Mesenteric fat pad (tissue), 1 donor: ENCODE measurements at places on chromosomes 13 and 19. TPM values are rescaled to one million over a fixed set of nuclear protein-coding genes. Genes with fewer than 3 reads are reported as not detected.
A peak's percentile ranks its signal among the peaks of the same experiment; 100 is the strongest.

- DNase-seq = no peak
Observed at GRCh38 chr13:81957121-81957520, 1616.2 kb upstream of the SPRY2 start.

DNA sequence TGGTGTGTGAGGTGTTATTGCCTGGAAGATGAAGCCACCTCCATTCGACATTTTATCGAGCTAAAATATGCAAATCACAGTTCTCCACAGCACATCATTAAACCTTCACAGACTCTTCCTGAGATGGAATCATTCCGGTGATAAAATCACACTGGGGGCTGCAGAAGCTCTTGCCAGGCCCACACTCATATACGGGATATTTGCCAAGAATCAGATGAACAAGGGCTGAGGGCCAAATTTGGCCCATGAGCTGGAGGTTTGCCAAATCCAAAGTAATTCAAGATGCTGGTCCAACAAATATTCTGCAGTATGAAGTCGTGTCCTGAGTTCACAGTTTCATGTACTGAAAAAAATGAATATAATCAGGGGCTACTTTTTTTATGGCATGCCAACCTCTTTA, 16.7 kb upstream of the RXFP2 start:
- no peak for DNase-seq

- DNase-seq = no peak
Observed at GRCh38 chr19:55535173-55535964, 1.6 kb downstream of the SBK2 start.

- no peak for DNase-seq
Observed at GRCh38 chr13:27607125-27607524, 13.2 kb downstream of the LNX2 start.

- no peak for DNase-seq
Observed at GRCh38 chr13:105612541-105612940, 922.9 kb downstream of the EFNB2 start.

Gene DMKN
- 3.1 TPM for total RNA-seq

Gene OR7D2
- not detected for total RNA-seq

Gene CHERP
- total RNA-seq = 34.3 TPM

DNA sequence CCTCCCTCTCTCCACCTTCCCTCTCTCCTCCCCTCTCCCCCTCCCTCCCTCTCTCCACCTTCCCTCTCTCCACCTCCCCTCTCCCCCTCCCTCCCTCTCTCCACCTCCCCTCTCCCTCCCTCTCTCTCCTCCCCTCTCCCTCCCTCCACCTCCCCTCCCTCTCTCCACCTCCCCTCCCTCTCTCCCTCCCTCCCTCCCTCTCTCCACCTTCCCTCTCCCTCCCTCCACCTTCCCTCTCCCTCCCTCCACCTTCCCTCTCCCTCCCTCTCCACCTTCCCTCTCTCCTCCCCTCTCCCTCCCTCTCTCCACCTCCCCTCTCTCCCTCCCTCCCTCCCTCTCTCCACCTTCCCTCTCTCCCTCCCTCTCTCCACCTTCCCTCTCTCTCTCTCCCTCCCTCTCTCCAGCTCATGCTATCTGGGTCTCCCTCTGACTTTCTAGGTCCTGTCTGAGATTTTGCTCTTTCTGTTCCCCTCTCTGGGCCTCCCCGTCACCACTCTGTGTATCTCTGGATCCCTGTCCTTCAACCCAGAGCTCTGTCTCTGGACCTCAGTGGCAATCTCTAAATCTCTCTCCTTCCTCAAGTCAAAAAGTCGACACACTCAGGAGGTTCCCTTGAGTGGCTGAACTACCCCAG, 3.5 kb upstream of the CNOT3 start:
- DNase-seq = no peak

DNA sequence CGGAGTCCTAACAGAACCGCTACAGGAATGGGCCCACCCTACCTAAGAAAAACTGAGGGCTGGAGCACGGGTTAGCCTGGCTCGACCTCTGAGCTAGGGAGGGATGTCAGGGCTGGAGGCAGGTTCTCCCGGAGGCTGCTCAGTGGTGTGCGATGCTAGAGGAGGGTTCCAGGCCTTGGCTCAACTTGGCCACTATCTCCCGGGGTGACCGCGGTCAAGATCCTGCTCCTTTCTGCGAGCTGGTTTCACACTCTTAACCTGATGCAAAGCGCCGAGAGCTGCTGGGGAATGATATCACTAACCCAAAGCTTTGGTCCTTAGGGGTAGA, 301 bp downstream of the POP4 start:
- no peak for DNase-seq

- peak; percentile 14 for DNase-seq
Observed at GRCh38 chr13:113528813-113529180, 38.3 kb upstream of the DCUN1D2 start.

Gene SIGLEC11
- total RNA-seq = 3.0 TPM

GRCh38 chr13:98216711-98217285, 39.7 kb upstream of the RNF113B start:
- DNase-seq = no peak

DNA sequence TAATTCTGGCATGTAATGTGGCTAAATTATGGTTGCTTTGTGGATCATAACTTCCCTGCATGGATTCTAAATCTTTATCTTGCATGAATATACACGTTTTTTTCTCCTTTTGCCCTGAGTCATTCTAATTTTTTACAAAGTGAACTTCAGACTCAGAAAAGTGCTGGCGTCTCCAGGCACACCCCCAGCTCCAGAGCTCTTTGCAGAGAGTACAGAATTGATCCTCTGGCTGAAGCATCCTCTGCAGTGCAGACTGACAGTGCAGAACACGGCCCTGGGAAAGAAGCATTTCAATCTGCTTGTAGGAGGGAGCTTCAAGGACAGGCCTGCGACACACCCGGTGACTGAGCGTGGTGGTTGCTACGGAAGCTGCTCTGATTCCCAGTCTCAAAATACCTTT, 228.1 kb downstream of the FGF9 start:
- no peak for DNase-seq

Gene COX7A1
- total RNA-seq = 273 TPM

DNA sequence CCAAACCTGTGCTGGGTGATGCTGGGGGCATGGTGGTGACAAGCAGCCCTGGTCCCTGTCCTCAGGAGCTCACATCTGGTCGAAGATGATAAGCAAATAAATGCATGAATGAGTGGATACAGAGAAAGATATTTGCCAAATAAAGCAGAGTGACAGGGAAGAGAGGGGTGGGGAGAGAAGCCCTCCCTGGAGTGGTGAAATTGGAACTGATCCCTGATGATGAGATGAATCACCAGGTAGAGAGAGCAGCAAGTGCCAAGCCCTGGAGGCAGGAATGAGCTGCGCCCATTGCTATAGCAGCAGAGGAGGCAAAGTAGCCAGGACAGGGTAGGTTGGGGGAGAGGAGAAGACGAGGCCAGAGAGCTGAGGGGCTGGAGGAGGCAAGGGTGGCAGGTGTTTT, 13.7 kb downstream of the FXYD5 start:
- DNase-seq = peak; percentile 24

DNA sequence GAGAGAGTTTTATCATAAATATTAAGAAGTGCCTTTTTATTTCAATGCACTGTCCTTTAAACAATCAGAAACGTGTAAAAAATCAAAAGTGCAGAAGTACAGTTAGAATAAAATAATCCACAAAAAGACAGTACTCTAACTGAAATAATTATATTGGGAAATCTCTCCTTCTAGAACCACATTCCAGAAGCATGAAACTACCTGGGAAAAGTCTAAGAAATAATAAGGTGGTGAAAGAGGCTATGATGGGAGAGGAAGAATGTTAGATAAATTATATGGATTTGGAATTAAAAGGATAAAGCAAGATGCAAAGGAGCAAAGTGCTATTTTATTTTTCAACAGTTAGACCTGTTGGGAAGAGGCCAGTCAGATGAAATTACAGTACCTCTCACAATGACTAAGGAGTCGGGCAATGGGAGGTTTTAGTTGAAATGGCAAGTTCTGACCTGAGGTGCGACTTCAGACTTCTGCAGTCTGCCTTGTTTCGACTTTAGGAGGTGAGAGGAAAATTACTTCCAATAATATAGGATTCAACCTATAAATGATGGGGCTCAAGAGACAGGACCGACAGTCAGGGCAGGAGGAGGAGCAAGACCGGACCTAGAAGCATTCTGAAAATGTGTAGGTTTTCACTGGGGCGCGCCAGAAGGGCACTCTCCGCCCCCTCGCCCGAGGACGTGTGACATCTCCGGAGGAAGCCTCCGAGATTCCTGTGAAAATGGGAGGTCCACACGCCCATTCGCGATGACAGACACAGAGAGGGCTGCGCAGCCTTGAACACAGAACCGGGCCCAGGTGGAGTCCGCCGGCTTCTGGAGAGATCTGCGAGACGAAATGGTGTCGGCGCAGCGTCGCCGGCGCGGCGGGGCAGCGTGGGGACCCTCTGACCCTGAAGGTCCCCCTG, 717 bp downstream of the SPRYD7 start:
- DNase-seq = no peak

- no peak for DNase-seq
Observed at GRCh38 chr19:5693195-5694166, 3.4 kb downstream of the RPL36 start.

DNA sequence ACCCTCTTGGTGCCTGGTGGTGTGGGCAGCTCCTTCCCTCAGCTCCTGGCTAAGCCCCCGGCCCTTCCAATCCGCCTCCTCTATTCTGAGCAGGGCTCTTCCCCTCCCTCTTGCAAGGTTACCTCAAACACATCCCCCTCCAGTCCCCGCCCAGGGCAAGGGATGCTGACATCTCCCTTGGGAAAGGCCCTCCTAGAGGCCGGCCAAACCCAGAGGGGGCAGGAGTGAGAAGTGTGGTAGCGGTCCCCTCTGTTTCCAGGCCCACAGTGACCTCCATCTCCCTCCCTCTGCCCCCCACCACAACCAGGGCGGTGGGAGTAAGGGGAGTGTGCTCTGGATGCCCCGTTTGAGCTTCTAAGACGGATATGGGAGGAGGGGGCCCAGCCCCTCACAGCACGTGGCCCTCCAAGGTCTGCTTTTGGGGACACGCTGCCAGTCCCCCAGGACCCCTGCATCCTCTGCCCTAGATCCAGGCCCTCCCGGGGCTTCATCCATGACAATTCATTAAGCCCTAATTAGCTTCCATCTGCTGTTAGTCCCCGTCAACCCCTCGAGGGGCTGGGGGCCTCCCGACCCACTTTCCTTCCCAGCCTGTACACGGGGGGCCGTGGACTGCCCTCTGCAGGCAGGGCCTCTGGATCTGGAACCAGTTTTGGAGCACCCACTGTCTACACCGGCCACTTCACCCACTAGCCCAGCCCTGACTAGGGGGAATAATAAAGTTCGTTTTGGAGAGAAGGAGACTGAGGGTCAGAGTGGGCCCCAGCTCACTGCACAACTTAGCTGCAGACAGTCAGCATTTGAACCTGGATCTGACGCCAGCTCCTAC, 2.3 kb downstream of the LINGO3 start:
- DNase-seq = no peak

Gene ZNF567
- 5.3 TPM for total RNA-seq

DNA sequence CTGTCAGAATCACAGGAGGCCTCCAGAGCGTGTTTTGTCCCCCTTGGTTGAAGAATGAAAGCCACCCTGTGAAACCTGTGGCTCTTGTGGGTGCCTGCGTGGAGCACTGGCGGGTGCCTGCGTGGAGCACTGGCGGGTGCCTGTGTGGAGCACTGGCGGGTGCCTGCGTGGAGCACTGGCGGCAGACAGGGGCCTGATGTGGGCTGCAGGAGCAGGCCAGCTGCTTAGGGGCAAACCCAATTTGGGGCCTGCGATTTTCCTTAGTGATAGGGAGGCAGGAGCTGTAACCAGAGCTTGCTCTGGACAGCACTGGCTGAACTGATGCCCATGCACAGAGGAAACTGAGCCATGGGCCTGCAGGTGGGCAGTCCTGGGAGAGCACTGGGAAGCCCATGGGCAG, 24.3 kb downstream of the ARHGEF7 start:
- no peak for DNase-seq

Gene PRTN3
- total RNA-seq = 0.32 TPM

- no peak for DNase-seq
Observed at GRCh38 chr13:85525411-85525810, 273.8 kb downstream of the SLITRK6 start.

DNA sequence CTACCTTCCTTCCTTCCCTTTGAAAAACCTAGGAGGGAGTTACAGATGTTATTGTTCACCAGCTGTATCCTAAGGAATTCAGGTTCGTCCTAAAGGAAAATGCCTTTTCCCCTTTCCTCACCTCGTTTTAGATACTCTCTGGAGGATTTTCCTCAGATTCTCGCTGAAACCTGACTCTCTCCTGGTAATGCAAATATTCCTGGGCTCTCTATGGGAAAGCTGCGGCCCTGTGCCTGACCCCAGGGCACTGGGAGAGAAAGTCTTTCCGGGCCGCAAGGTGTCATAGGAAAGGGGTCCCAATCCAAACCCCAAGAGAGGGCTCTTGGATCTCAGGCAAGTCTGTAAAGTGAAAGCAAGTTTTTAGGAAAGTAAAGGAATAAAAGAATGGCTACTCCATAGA, 13.1 kb upstream of the OR1M1 start:
- no peak for DNase-seq

- no peak for DNase-seq
Observed at GRCh38 chr13:73751290-73751689, 382.9 kb downstream of the KLF12 start.

Gene ZNF578
- total RNA-seq = 1.5 TPM

GRCh38 chr19:56838909-56839651, 1.4 kb downstream of the PEG3 start:
- peak; percentile 95 for DNase-seq

Gene UBE2L5
- 0.26 TPM for total RNA-seq

DNA sequence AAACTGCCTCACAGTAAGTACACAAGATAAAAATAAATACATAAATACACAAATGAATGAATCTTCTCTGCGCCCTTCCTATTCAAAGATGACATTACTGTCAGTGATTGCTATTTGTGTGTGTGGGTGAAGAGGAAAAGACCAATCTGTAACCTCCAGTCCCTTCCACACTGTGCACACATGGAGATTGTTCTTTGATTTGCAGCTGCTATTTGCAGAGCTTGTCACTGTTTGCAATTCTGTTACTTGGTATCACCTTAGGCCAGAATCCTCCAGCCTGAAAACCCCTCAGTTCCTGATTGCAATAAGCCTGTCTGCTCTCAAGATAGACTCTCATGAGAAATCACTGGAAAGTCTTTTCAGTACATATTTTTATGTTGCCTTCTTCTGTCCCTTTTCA, 1314.9 kb downstream of the PCDH9 start:
- no peak for DNase-seq

- DNase-seq = no peak
Observed at GRCh38 chr19:2690856-2691255, 11.6 kb downstream of the GNG7 start.

DNA sequence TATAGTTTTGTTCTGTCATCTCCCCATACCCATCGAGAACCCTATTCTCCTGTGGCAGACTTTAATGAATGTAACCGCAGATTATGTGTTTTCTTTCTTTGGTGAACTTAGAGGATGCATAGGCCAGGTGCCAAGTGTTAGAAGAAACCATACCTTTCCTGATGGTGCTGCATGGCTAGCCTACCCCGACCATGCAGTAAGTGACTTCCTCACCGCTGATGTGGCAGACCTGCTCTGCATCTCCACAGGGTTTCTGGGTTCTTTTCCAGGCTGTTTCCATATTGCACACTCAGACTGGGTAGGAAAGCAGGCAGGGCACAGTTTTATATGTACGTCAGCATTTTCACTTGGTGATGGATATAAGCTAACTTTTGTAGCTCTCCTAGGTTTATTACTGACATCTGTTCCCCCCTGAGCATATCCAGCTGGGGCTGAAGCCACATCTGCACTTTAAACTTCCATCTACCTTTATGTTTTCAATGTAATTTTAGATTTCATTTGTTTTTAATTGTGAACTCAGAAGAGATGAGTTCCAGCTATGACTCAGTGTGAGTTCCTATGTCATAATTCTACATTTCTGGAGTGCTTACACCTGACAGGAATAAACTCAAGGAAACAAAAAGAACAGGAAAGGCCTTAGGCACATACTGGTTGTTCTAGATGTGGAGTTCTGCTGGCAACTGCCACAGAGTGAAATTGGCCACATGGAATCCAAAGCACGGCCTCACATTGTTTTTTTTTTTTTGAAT, 42.3 kb downstream of the LRCH1 start:
- DNase-seq = no peak

Gene DOCK6
- 119 TPM for total RNA-seq
